Stromal cell of bone marrow (primary cell): ENCODE measurements at places on chromosomes 3 and 15.

DNA sequence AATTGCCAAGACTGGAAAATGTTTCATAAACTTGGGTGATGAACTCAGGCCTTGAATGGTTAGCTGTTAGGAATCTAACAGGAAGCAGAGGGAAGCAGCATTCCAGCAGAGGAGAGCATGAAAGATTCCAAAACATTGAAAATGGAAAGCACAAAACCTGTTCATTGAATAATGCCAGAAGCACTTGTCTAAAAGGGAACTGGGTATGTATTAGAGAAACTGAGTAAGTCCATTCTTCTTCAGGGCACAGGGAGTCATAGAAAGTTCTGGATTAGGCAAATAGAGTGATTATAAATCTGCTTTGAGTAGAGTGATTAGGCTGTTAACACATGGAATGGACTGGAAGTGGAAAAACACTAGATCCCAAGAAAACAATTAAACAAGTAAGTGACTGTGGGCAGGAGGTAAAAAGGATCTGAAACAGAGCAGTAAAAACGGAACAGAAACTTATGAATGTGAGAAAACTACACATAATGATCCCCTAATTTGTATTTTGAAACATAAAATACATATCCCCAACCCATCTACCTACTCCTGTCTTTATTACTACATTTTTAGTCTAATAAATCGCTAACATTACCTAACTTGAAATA, 343.4 kb downstream of the TBC1D5 start:
- no peak for DNase-seq

DNA sequence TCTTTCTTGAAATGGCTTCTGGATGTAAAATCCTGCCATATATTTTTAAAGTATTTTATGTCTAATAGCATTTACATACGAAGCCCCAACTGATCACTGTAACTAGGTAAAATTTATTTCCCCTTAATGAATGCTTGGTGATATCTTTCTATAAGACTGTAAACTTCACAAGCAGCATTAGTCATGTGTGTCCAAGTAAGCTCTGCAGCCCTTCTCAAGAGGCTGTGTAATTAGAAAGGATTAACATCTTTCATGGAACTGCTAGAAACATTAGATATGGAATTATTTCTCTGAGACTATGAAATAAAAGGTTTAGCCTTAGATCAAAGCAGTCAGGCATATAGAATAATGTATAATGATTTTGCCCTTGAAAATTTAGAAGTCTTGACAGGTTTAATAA, 143.3 kb downstream of the EPHA3 start:
- no peak for DNase-seq

DNA sequence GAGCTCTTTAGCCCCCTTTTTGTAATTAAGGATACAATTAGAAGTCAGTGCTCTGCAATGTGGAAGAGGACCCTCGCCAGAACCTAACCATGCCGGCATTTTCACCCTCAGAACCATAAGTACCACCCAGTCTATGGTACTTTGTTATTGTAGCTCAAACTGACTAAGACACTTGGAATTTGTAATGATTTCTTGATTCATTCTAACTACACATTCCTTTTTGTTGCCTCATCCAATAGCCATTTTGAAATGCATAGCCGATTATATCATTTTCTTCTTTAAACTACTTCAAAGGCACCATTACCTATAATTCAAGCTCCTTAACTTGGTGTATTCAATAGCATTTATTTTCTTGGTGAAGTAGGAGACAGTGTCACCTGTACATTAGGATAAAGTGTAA, 61.4 kb downstream of the GLB1 start:
- DNase-seq: no peak

DNA sequence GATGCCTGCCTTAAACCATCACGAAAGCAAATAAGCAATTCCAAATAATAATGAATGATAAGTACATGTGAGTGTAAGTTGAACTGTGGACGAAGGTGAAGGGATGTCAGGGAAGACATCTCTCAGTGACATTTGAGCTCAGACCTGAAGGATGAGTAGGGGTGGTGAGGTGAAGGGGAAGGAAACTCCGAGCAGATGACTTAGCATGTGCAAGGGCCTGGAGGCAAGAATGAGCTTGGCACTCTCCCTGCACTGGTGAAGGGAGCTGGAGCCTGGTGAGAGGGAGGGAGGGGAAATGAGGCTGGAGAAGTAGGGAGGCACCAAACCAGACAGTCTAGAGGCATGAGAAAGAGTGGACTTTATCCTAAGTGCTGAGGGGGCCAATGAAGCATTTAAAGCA, 84.3 kb downstream of the MTHFS start:
- DNase-seq: no peak

- no peak for DNase-seq
Observed at GRCh38 chr3:8959668-8960067, 3.6 kb downstream of the RAD18 start.

- no peak for DNase-seq
Observed at GRCh38 chr3:112302881-112303763, 9.1 kb upstream of the SLC9C1 start.

GRCh38 chr3:160280836-160281235, 55.6 kb downstream of the C3orf80 start:
- no peak for DNase-seq

DNA sequence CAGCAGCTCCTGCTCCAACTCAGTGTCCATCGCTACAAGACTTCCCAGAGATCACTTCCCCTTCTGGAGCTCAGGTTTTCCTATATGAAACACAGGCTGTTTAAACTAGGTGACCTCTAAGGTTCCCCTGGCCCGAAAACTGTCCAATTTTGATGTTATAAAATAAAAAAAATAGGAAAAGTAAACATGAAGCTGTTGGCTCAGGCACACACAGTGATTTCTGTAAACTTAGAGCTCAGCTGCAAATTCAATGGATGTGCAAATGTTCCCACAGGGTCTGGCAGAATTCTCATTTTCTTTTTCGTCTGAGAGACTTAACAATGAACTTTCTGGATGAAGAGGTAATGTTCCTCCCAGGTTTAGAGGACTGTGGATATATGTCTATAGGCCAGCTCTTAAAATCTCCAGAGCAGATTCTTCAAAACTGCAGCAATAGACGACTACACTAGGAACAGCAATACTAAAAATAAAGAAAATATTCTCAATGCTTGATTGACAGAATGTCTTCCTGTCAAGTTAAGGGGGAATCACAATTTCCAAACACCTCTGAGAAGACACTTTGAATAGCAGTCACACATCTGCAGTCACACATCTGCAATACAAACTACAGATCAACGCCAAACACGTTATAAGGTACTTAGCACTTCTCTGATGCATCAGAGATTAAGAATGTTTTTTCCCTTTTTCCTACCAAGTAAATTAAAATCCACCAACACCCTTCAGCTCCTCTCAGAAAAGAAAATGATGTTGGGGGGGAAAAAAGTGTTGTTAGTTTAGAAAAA, 2.8 kb downstream of the NUP210 start:
- DNase-seq: no peak

GRCh38 chr3:45534632-45535031, 59.9 kb upstream of the LIMD1 start:
- no peak for DNase-seq

DNA sequence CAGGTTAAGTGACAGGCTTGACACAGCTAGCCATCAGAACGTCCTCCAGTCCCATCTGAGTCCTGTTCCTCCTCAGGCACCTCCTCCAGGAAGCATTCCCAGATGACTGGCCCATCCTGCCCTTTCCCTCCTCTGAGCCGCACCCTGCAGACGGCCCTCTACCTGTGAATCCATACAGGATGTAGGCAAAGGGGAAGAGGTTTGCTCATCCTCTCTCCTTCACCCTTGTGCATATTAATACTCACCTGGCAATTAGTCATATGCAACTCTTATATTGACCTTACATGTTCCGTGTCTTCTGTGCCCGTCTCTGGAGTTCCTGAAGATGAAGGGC, 61.9 kb downstream of the SMAD3 start:
- DNase-seq: no peak

- DNase-seq: no peak
Observed at GRCh38 chr15:56736308-56736707, 3.0 kb upstream of the ZNF280D start.

GRCh38 chr15:91751611-91752010, 101.9 kb upstream of the SLCO3A1 start:
- DNase-seq: no peak

DNA sequence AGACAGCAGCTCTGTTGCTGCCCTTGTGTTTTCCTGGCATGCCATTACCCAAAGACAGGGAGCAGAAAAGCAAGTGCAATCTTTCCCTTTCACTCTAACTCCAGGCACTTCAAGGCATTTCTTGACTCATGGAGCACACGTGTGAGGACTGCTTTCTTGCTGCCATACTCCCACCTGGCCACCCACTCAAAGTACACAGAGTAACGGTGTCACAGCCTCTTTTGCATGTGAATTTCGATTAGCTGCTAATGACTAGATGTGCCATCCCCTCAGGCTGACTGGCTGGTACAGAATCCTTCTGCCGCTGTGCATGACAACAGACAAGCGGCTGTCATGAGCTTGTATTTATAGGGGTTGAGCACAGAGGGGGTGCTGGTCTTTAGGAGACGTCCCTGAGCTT, 380.6 kb downstream of the CTNNB1 start:
- no peak for DNase-seq
